ENCODE measurements at places on chromosomes 5 and 9.

DNA sequence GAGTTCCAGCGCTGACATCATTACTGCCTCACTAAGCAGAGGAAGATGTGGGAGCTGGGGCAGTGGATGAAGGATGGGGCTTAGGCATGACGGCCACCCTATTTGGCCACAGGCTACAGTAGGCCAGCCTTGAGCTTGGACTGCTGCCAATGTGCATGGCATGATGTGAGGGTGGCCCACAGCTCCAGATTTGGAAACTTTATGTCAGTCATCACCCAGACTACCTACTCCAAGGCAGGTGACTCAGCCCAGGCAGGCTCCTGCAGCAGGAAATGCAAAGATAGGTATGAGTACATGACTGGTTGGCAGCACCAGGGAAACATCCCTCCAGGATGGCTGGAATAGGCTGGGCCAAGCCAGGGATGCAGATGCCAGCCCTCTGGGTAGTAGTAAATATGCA lies 303.6 kb downstream of the SPOCK1 start:
- peak; percentile 23 for DNase-seq

- DNase-seq = no peak
Observed at GRCh38 chr9:33437898-33438297, 9.5 kb downstream of the AQP3 start.

DNA sequence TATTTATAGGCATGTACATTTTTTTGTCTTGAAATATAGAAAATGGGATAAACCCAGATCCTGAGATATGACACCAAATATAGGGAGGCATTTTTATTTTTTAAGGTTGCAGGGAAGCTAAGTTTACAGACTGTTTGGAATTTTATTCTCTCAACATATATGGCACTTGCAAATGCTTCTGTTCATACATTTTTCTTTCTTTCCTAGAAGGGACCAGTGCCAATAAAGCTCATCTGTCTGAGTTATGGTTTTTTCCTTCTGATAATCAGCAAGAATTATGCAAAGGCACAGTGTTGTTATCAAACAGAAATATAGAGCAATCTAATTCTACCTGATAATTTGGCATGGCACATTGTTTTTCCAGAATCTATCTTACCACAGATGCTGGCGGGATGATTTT lies 156.9 kb upstream of the GPR151 start:
- DNase-seq = no peak

- DNase-seq = no peak
Observed at GRCh38 chr5:141623186-141623585, 4.4 kb upstream of the DIAPH1 start.

- DNase-seq = no peak
Observed at GRCh38 chr5:159864885-159865691, 51.2 kb upstream of the ADRA1B start.

- DNase-seq = no peak
Observed at GRCh38 chr9:92850898-92851297, 26.9 kb downstream of the ZNF484 start.

GRCh38 chr5:173885475-173886010 lies 2.6 kb upstream of the CPEB4 start:
- DNase-seq = no peak

DNA sequence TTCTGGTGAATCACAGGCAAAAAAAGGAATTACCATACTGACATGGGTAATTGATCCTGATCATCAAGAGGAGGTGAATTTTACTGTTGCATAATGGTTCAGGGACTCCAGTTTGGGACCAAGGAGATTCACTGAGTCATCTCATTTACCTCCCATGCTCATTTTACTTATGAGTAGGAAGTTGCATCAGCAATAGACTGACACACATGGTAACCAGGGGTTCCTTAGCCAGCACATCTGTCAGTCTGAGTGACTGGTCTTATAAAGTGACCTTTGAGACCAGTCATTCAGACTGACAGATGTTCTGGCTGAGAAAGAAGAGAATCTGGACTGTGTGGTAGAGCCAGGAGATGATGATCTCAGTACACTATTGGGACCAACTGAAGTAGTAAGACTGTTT lies 384.6 kb upstream of the CD180 start:
- DNase-seq = no peak

- no peak for DNase-seq
Observed at GRCh38 chr5:76990899-76991459, 38.1 kb downstream of the CRHBP start.

DNA sequence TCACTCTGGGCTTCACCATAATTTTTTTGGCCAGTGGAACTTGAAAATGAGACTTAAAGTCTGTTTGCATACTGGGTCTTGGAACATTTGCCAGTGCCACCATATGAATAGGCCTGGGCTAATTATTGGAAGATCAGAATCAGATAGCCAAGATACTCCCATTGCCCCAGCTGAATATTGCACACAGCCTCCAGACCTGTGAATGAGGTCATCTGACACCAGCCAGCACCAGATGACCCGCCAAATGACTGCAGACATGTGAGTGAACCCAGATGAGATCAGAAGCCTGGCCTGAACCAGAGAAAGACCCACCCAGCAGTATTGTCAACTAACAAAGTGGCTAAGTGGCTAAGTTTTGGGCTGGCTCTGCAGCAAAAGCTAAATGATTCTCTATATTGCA lies 220.5 kb upstream of the MPDZ start:
- DNase-seq = no peak

GRCh38 chr5:96432216-96433065 lies 607 bp downstream of the PCSK1 start:
- peak; percentile 54 for DNase-seq

DNA sequence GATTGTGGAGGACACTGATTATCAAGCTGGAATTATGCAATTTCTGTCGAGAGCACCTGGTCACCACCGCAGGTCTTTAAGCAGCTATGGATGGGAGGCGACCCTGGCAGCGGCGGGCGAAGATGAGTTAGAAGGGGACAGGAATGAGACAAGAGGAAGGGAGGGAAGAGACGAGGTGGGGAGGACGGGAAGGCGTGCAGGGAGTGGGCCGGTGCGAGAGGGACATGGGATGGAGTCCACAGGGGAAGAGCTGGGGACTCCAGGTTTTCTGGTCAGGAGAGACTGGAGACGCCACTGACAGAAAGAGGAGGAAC lies 192.3 kb downstream of the MELK start:
- no peak for DNase-seq

DNA sequence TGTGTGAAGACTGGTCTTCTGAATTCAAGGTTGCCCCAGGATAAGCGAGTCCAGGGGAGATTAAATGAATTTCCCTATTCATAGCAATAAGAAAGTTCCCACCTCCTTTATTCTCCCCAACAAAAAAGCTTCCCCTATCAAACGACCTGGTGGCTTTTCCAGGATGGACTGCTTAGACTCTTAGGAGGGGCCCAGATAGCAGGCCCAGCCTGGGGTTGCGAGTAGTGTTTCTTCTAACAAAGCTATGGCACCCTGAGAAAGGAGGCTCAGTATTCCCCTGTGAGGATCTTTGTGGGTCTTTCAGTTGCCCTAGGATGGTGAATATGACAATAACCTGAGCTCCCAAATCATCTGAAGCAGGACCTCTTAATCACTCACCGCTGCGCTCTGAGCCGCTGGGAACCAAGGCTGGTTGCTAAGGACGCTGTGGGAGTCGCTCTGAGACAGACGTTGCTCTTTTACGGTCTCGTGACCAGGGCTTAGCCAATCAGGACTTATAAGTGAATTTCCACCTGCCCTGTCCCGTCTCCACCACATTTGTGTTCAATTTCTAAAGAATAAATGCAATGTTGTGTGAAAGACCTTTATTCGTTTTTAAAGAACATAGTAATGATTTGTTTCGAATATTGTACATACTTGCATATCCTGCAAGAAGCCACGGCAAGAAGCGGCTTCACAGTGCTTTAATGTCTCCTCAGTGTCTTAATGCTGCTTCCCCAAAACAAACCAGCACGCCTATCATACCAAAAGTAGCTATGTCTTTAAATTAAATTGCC lies at the start of gene TMEM232:
Gene TMEM232 (minus strand): TSS at position 423 of the 776 bp plus-strand sequence. CDS start 59,319 bp downstream, outside the sequence.
- DNase-seq = peak; percentile 85

- DNase-seq = peak; percentile 86
Observed at GRCh38 chr5:103243665-103244064, 14.9 kb upstream of the MACIR start.

DNA sequence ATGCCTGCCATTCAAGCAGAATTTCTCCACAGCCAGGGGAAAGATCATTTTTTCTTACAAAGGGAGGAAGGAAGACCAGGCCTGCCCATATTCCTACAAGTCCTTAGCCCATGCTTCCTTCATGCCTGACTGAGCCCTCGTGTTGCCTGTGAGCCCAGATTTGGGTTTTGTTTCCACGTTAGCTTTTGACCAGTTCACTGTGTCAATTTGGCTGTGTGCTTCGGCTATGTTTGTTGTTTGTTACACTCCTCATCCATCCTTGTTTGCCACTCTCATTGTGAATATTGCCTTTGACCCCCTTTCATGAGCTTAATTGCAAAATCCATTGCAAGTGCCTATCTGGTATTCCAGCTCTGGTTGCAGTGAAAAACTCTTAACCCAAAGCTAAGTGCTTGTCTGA lies 84.7 kb upstream of the RIOK2 start:
- no peak for DNase-seq

GRCh38 chr5:74693191-74693590 lies 8.2 kb downstream of the HEXB start:
- DNase-seq = no peak

- peak; percentile 18 for DNase-seq
Observed at GRCh38 chr5:61468483-61468865, 136.4 kb downstream of the ZSWIM6 start.

- DNase-seq = no peak
Observed at GRCh38 chr5:40106847-40107246, 572.9 kb upstream of the PTGER4 start.

DNA sequence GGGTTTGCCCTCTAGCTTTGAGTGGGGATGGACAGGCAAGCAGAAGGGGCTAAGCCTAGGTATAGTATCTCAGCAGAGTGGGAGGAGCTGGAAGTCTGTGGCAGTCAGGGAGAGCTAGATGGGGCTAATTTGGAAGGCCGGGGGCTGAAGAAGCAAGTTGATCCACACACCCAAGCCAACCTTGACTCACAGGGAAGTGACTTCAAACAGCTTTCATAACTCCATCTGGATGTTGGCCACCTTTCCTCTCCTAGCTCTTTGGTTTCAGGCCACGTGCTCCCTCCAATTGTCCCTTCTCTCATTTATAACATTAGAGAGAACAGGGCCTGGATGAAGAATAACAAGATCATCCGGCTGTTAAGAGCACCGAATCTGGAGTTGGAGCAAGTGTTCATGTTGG lies 36.8 kb downstream of the EGR1 start:
- DNase-seq = no peak

- DNase-seq = no peak
Observed at GRCh38 chr5:31029925-31030324, 163.6 kb upstream of the CDH6 start.

DNA sequence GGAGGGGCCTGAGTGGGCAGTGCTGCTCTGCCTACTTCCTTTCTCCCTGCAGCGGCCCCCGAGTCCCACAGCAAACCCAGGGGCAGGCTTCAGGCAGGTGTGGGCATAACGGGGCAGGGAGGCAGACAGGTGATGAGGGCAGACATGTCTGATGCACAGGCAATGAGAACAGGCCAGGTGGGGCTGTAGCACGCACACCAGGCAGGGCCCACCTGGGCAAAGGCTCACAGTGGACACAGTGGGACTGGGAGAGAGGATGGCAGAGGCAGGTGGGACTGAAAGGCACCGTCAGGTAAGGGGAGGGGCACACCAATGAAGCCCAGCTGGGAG lies 5.8 kb downstream of the LTC4S start:
- DNase-seq = no peak

DNA sequence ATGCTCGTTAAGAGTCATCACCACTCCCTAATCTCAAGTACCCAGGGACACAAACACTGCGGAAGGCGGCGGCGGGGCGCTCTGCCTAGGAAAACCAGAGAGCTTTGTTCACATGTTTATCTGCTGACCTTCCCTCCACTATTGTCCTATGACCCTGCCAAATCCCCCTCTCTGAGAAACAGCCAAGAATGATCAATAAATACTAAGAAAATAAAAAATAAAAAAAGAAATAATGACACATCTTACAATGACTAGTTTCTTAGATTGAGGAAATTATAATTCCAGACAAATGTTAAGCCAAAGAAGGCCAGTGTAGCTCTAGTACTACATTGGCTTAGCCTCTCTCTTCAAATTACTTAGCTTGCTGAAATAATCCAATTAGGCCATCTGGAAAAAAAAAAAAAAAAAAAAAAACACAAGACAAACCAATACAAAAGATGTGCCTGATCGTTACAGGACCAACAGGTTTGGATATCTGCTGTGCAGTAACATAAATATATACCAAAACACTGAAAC lies 58.0 kb downstream of the ANXA2R start:
- DNase-seq = peak; percentile 28

DNA sequence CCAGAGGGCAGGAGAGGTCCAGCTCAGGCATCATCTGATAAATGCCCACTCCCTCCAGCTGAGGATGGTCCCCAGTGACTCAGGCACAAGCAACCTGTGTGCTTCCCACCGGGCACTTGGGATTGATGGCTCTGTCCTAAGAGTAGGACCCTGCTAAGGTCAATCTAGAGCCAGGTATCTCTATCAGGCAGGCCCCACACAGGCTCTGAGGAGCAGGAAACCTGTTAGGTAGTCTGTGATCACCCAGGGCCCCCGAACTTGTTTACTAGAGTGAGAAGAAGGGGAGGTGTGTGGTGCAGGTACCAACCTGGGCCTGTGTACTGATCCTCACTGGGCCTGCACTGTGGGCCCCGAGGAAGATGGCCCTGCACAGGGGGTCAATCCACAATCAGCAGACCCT lies 119.6 kb upstream of the FSTL4 start:
- no peak for DNase-seq

All from astrocyte of the hippocampus (primary cell).